Adipocyte (in vitro differentiated cells): ENCODE measurements at places on chromosomes 16 and 17.
A peak's percentile ranks its signal among the peaks of the same experiment; 100 is the strongest.

DNA sequence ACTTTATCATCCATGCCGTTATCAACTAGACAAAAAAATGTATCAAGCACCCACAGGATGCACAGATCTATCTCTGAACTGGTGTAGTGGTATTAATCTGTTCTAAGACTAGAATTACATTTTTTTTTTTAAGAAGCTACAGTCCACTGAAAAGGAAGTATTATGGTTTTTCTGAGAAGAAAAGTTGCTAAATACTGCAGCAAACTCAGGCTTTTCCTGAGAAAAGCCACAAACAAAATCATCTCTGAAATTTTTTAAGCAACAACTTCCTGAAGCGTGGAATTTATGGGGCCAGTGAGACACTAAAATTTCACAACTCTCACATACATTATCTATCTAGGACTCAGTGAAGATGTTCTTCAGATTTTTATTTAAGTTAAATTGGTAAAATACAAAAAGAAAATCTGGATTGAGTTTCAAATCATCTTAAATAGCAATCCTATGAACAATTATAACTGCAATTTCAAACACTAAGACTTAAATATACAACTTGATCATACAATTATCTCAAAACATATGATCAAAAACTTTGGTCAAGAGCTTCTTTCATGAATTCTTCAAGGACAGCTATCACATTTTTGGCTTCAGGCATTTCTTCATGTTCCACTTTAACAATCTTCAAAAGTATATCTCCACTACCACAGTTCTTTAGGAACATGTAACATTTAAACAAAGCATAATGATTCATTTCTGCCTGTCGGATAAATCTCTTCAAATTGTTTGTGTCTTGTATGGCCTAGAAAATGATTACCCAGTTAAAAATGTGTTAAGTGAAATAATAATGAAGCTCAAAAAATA lies 10.5 kb downstream of the C17orf75 start:
- no peak for DNase-seq

GRCh38 chr16:11412175-11412904 lies 67.1 kb downstream of the RMI2 start:
- DNase-seq, result no peak

DNA sequence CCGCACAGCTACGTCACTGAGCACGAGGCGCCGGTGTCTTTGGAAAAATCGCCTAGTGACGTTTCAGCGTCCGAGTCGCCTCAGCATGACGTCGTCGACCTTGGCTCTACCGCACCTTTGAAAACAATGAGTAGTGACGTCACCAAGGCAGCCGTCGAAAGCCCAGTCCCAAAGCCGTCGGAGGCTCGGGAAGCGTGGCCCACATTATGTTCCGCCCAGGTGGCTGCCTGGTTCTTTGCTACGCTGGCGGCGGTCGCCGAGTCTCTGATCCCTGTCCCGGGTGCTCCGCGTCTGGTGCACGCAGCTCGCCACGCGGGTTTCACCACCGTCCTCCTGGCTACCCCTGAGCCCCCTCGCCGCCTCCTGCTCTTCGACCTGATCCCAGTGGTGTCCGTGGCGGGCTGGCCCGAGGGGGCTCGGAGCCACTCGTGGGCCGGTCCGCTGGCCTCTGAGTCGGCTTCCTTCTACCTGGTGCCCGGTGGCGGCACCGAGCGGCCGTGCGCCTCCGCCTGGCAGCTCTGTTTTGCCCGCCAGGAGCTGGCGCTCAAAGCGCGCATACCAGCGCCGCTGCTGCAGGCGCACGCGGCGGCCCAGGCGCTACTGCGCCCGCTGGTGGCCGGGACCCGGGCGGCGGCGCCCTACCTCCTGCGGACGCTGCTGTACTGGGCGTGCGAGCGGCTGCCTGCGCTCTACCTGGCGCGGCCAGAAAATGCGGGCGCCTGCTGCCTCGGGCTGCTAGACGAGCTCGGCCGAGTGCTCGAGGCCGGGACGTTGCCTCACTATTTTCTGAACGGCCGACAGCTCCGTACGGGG lies 1.5 kb downstream of the TMEM102 start:
- DNase-seq, result peak; percentile 91

DNA sequence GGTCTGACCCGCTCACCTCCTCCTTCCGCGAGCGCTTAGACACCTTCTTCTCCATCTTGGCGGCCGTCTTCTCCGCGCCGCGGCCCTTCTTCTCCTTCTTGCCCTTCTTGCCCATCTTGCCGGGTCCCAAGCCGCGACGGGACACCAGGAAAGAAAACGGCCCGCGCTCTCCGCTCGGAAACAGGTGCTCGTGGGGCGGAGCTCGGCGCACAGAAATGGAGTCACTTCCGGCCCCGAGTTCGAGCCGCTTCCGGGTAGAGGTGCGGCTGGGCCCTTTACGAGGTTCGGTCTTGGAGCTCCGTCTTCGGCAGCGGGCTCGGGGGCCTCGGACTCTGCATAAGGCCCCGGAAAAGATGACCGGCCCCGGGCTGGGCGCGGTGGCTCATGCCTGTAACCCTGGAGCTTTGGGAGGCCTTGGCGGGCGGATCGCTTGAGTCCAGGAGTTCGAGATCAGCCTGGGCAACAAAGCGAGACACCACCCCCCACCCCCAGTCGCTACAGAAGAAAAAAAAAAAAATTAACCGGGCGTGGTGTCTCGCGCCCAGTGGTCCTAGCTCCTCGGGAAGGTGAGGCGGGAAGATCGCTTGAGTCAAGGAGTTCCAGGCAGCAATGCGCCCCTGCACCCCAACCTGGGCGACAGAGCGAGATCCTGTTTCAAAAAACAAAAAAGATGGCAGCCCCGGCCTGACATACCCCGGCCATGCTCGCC lies at the start of gene KLHDC4:
TSS of gene KLHDC4 (minus strand) at position 211 of the 709 bp plus-strand sequence. CDS start at position 115, 96 bp downstream.
- DNase-seq, result peak; percentile 93

DNA sequence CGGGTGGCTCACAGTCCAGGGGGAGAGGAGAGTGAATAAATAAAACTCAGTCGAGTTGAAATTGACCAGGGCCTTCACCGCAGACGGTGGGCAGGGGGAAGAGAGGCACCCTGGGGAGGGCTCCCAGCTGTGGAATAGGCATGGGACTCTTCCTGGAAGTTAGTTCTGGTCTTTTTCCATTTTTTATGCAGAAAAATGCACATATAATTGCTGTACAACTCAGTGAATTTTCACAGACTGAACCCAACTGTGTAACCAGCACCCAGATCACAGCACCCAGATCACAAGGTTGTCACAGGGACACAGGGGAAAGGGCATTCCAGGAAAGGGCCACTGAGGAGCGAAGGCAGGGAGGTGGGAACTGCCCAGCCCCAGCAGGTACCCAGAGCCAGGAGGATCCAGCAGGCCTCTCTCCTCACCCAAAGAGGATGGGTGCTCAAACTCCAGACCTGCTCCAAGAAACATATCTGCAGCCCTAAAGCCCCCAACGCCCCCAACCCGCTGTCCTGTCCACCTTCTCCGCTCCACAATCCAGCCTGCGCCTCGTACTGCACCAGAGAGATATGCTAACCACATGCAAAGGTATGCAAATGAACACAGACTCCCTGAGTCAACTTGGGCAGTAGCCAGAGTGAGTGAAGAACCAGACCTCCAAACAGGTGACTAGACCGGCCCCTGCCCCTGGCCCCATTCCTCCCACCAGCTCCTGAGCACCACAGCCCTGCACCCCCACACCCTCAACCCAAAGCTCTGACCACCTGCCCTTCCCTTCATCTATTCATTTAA lies 29.1 kb upstream of the EIF1 start:
- DNase-seq, result no peak

GRCh38 chr17:77836557-77837041 lies 121.9 kb upstream of the TNRC6C start:
- no peak for DNase-seq

- DNase-seq, result peak; percentile 4
Measured at GRCh38 chr17:6823011-6823442, 8.5 kb downstream of the TEKT1 start.

GRCh38 chr17:6505425-6506142 lies 50.8 kb downstream of the PITPNM3 start:
- peak; percentile 34 for DNase-seq

GRCh38 chr17:57518587-57519581 lies 226.2 kb downstream of the CCDC182 start:
- DNase-seq, result peak; percentile 64

DNA sequence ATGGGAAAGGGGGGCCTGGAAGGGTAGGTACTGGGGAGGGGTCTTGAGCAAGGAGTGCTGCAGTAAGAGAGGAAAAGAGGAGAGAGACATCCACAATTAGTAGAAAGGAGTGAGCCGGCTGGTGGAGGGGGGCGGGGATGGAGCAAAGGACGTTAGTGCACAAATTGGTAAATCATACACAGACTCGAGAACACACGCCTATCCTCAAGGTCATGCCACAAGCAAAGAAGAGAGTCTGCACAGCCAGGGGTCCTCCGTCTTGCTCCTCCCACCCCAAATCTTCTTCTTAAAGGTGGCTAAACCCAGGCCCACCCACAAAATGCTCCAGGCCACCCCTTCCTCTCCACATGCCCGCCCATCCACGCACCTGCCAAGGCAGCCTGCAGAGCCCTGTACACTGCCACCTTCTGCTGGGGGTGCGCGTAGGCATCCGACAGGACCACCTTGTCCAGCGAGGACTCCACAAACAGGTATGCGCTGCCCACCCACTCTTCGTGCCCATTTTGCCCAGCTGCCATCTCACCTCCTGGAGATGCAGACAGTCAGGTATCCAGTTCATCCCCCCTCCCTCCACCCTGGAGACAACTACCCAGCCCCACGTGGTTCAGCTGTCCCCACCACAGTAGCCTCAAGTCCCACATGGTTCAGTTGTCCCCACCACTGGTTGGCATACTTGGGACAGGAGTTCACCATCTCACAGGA lies 3.4 kb downstream of the TRADD start:
- DNase-seq, result no peak
